ENCODE measurements at places on chromosomes 4 and X.

DNA sequence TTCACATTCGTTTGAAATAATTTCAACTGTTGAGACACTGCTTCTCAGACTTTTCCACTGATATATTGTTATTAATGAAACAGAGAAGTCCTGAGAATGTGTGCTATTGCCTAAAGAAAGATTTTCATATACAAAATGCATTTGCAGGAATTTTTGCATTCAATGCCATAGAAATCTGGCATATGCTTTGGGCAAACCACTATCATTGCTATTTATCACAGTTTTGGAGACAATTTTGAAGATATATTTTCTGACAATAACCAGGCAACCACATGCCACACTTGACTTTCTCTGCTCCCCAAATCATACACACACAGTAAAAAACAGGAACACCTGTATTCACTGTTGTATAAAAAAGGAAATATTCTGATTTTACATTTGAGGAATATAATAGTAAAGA, 1303.7 kb upstream of the IGFBP7 start:
- no peak for DNase-seq

DNA sequence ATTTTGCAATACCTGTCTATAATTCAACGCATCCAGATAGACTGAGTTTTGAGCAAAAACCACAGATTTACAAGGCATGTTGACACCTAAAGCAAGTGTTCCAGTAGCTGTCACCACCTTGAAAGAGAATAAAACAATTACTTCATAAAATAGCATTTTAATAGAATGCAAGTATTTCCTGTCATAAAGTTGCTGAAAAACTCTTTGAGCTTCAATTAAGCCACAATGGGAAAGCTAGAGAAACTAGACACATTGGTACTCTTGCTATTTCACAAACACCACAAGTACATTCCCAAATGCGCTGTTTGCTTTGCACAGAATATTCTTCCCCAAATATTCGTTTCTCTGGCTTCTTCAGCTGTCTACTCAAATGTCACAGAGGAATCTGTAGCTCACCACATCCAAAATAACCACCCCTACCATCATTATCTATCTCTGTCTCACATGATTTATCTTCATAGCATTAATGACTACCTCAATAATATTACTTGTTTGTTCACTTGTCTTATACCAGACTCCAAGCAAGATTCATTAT, 70.3 kb downstream of the DDX60 start:
- DNase-seq = no peak

- no peak for DNase-seq
Measured at GRCh38 chr4:1793496-1793840, 375 bp downstream of the FGFR3 start.

DNA sequence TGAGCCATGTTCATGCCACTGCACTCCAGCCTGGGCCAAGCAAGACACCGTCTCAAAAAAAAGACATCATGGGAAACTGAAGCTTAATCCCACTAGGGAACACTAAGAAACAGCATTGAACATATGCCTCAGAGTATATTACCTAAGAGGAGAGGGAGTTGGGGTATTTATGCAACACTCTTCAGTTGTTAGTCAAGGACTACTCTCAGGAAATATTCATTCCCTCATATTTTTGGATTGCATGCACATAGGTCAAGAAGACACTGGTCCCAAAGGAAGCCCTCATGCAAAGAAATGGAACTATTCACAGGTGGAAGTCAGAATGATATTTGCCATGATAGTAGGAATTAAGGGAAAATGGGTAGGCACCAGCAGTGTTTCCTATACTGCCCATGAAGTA, 22.8 kb upstream of the PAPSS1 start:
- no peak for DNase-seq

GRCh38 chr4:9952415-9952950, 68.8 kb downstream of the SLC2A9 start:
- no peak for DNase-seq

DNA sequence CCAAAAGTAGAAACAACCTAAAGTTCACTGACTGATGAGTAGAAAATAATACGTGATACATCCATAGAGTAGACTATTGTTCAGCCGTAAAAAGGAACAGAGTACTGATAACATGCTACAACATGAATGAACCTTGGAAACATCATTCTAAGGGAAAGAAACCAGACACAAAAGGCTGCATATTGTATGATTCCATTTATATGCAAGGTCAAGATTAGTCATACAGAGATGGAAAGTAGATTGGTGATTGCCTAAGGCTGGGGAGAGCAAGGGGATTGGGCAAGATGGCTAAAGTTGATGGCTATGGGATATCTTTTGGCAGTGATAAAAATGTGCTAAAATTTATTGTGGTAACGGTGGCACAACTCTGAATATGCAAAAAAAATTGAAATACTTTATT, 209.1 kb downstream of the RELL1 start:
- no peak for DNase-seq

DNA sequence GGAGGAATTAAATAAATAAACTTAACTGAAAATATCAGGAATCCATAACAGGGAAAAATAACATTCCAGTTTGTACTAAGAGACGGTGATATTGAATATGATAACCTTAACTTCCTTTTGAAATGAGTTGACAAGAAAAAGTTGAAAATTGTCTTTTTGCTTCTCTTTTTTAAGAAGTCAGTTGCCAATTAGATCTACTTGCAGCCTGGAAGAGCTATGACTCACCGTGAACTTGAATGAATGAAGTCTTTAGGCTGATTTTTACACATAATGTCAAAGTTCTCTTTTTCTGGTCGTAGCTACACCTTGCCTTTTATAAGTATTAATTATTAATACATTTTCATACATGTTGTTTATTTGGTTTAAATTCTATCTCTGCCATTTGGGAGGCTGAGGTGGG, 94.4 kb upstream of the HPGD start:
- DNase-seq = no peak

- no peak for DNase-seq
Measured at GRCh38 chr4:54908763-54909162, 216.6 kb downstream of the KDR start.

DNA sequence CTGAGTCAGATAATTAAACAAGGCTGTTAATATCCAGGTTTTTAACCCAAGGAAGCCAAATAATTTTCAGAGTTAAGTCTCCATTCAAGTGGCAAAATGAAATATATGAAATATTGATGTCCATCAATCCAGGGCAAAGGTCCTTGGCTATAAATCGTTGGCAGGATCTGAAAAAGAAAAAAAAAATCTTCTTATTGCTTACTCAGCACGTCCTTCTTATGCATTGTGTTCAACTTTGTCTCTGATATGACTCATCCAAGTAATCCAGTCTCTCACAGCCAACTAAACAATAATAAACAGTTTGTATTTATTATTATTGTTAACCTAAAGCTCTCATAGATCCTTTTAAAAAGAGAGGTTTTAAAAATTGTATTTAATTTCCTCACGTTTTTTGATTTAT, 851.2 kb downstream of the ADGRL3 start:
- DNase-seq = no peak

GRCh38 chr4:148355442-148356123, 86.6 kb downstream of the NR3C2 start:
- DNase-seq = no peak

DNA sequence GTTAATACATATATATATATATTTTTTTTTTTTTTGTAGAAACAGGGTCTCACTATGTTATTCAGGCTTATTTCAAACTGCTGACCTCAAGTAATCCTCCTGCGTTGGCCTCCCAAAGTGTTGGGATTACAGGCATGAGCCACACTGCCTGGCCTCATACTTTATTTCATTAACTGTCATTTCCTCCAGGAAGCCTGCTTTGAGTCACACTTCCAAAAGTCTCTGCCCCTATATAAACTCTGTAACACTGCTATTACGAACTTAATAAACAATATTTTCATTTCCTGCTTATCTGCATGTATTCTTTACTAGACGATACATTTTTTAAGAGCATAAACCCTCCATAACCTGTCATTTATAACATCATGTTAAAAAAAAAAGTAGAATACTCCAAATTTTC, 167.2 kb downstream of the WDFY3 start:
- DNase-seq = no peak

DNA sequence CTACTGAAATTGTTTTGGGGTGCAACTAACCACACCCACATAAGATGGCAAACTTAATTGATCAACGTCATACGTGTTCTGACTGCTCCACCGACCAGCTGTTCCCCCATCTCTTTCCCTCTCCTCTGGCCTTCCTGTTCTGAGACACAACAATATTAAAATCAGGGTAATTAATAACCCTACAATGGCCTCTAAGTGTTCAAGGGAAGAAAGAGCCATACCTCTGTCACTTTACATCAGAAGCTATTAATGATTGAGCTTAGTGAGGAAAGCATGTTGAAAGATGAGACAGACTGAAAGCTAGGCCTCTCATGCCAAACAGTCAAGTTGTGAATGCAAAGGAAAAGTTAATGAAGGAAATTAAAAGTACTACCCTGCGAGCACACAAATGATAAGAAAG, 173.9 kb upstream of the FTHL17 start:
- DNase-seq = no peak

Data from activated T-helper 1 cell treated with anti-CD3 and anti-CD28 coated beads, Interleukin-2, amount 50 U/mL, for 16 hours (primary cell).